Nucleus accumbens (tissue), 56 donors: ENCODE measurements at places on chromosomes 4 and X.

DNA sequence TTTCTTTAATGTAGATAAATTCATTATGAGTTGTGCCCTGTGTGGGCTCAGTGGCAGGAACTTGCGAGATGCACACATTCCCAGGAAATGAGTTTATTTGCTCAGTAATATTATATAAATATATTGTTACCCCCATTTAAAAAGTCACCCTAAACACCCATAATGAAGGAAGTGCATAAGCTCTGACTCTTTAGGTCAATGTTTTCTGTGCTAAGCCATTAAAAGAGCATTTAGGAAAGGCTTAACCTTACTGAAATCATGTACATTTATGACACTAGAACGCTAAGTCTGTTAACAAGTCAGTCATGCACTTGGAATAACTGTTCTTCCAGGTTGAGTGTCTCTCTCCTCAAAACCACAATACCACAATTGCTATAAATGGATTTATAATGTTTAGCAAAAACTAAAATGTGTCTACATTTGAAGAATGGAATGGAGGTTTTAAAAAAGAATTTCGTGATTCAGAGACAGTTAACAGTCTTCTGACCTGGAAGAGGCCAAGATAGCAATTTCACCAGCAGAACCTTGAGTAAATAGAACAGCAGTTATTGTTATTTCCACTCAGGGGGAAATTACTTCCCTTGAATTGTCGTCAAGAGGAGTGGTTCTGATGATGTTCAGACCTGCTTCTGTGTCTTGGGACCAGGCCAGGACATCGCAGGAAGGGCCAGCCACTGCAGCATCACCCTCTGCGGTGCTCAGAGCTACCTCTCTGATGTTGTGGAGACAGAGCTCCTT is 91.1 kb upstream of the VEGFC start:
- no peak for DNase-seq

- no peak for DNase-seq
Observed at GRCh38 chrX:68835468-68835867, 6.6 kb downstream of the EFNB1 start.

GRCh38 chrX:113747274-113747973 is 836.5 kb upstream of the HTR2C start:
- DNase-seq, result no peak

DNA sequence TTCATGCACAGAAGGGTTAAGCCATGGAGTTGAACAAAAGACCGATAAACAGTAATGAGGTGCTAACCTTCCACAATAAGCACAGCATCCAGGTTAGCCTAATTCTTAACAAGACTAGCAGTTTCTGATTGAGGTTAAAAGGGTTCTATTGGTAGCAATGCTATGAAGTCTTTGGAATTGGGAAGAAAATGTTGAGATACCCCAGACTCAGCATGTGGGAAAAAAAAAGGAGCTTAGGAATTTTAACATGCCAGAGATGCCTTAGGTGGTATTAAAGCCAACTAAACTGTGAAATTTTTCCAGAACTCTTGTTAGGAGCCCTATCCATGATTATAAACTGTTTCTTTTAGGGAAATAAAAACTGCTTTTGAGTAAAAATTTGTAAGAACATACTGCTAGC is 391.7 kb downstream of the GABRG1 start:
- DNase-seq, result no peak

- DNase-seq, result no peak
Observed at GRCh38 chr4:180827232-180828009, 1415.8 kb upstream of the TENM3 start.

- no peak for DNase-seq
Observed at GRCh38 chrX:15269618-15270521, at the start of gene ASB9. ASB9 (minus strand) TSS chrX:15270083; CDS start chrX:15269874, 209 bp downstream.

DNA sequence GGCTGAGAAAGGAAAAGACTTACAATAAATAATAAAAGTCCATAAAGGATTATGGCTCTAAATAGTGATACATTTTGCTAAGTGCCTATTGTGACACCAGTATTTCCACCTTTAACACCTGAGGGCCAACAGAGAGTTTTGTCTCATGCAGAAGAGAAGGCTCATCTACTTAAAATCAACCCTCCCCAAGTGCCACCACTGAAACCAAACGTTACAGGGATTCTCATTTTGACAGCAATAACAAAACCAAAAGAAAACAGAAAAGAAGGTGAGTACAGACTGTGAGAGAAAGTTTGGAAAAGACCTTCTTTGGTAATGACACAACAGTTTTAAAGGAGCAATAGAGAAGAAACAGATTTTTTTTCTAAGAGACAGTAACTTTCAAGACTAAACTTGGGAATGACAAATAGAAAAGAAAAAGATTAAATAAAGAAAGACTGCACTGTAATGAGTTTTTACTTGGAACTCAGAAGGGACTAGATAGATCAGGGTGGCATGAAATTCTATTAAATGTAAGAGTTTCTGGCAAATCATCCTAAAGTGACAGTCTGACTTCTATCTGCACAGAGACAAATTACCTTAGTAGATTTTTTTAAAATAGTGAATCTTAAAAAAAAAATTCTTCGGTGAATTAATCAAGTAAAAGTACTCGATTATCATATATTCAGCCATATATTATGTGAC is 109.7 kb downstream of the ZNF827 start:
- DNase-seq, result no peak

- DNase-seq, result no peak
Observed at GRCh38 chr4:168220893-168221292, 97.7 kb downstream of the DDX60 start.

GRCh38 chr4:24514808-24515207 is 69.5 kb downstream of the DHX15 start:
- no peak for DNase-seq

DNA sequence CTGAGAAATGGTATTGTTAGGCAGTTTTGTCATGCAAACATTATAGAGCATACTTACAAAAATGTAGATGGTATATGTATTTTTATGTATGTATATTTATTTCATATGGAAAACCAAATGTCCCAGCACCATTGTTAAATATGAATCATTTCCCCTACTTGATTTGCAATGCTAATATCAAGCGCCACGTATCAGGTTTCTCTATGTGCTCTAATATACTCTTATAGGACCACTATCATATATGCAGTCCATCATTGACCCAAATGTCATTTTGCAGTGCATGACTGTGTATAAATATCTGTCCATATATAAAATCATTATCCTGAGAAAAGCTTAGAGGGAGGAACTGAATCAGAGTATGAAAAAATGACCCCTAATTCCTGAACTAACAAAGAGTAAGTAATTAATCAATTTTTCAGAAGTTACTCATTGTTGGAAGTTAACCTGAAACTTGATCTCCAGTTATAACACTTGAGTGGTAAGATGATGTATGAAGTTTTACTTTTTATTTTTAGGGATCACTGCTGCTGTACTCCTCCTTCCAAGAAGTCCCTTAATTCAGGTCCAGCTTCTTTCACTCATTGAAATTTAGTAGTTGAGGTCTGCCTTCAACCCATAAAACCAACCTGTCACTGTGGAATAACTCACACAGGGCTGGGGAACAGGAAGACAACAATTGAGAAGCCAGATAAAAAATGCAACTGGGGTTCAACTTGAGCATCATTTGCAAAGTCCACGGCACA is 134.8 kb upstream of the LDB2 start:
- no peak for DNase-seq

DNA sequence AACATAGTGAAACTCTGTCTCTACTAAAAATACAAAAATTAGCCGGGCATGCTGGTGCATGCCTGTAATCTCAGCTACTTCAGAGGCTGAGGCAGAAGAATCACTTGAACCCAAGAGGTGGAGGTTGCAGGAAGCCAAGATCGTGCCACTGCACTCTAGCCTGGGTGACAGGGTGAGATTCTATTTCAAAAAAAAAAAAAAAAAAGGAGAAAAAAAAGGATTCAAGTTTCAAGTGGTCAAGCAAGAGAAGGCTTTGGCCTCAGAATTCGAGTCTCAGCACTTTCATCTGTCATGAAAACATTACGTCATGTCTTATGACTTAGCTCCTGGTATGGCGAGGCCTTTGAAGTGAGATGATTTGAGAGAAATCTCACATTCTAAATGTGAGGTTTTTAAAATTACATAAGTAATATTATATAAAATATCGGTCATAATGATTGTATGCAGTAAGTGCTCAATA is 21.2 kb upstream of the DHRSX start:
- no peak for DNase-seq

DNA sequence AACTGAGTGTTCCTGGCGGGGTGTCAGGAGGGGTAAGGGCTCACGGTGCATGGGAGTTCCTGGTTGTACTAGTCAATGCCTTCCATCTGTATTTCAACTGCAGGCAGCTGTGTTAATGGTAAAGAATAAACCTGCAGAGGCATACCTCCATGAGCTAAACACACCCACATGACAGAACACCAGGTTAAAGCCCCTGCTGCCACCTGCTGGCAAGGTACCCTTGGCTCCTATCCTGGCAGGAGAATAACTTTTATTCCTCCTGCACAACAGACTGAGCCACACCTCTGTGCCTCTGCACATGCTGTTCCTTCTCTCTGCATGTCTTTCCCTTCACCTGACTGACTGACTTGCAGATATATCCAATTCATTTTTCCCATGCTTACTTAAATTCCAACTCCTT is 11.1 kb downstream of the ITIH6 start:
- DNase-seq, result no peak

GRCh38 chr4:4948370-4948769 is 70.9 kb downstream of the CYTL1 start:
- DNase-seq, result no peak

GRCh38 chr4:5162909-5163508 is 111.7 kb downstream of the STK32B start:
- DNase-seq, result no peak

GRCh38 chr4:124181039-124181438 is 531.5 kb downstream of the ANKRD50 start:
- DNase-seq, result no peak

DNA sequence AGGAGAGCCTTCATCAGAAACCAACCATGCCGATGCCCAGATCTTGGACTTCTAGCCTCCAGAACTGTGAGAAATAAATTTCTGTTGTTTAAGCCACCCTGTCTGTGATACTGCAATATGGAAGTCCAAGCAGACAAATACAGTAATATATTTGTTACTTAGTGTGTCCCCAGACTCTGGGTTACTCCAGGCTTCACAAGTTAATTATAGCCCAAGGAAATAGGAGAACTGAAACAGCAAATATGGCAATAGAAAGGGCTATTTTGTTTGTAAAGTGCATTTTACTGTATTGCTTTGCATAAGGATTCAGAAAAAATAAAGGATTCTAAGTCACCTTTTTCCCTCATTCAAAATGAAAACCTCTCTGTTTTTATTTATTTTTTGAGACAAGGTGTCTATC is 15.7 kb downstream of the TIGD4 start:
- DNase-seq, result no peak

DNA sequence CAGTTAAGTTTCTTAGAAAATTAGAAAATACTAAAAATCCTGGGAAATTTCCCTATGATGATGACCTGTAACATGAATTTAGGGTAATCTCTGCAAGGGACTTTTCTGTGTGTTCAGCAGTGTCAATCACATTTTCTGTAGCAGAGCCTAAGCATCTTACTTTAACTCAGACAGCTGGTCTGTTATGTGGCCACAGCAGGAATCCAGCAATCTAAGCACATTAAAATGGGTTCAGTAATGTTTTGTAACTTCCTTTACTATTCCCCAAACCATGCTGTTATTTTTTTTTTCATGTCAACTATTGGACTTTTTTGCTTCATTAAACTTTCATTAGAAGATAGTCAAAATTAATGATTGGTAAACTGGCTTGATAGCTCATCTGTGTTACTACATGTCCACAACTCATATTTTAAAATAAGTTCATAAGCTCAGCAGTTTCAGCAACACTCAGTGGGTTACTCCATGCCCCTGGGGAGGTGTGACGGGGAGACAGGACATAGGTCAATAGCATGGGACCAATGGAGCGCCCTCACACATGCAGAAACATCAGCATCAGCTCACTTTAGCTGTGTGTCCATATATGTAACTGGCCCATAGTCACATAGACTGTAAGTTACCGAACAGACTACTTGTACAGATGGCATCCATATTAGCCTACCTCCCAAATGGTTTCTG is 168.0 kb upstream of the PACRGL start:
- DNase-seq, result no peak

DNA sequence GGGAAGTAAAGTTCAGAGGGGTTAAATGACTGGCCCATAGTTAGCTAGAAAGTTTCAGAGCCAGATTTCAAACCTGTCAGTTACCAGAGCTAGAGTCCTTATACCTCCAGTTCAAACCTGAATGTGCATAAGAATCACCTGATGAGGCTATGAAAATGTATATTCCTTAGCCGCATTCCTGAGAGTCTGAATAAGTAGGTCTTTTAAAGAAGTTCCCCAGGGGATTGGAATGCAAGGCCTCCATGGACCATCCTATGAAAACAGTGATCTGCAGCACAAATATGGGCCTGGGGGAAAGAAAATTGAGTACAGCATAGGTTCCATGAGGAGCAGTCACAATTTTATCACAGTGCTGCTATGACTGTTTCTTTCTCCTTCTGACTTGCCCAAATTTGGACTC is 263.9 kb upstream of the CXorf66 start:
- no peak for DNase-seq

DNA sequence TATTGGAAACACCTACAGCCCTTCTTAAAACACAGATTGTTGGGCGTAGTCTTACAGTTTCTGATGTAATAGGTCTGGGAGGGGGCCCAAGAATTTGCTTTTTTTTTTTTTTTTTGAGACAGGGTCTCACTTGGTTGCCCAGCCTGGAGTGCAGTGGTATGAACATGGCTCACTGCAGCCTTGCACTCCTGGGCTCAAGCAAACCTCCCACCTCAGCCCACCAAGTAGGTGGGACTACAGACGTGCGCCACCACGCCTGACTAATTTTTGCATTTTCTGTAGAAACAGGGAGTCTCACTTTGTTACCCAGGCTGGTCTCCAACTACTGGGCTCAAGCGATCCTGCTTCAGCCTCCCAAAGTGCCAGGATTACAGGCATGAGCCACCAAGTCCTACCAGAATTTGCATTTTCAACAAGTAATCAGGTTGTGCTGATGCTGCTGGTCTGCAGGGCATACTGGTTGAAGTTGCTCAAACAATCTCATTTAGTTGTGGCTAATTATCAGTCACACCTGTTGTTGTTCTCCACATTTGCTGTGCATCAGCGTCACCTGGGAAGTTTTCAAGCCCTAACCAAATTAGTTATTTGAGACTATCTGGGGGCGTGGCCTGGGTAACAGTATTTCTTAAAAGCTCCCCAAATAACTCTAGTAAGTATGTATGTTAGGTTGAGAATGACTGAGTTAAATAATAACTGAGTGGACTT is 14.0 kb downstream of the TMEM154 start:
- no peak for DNase-seq

- no peak for DNase-seq
Observed at GRCh38 chr4:110518889-110519490, 43.0 kb downstream of the ENPEP start.

GRCh38 chr4:148961526-148961925 is 519.3 kb upstream of the NR3C2 start:
- no peak for DNase-seq

- no peak for DNase-seq
Observed at GRCh38 chr4:8319731-8320385, 50.3 kb downstream of the HTRA3 start.

DNA sequence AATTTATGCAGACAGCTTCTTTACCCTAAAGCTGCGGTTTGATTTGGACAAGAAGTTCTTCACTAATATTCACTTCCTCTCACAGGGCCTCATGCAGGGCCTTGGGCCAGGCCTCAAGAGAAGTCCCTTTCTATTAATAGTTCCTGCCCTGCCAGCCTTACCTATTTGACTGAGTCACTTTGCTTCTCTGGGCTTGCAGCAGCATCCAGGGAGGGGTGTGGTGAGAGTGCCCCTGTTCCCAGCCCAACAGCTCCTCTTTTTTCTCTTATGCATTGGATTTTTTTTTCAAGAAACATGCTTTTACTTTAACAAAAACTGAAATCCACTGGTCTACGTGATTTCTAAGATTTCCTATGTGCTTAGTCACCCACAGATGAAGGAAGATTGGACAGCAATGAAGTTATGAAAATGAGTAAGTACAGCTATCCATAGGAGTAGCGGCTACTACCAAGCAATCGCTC is 26.7 kb downstream of the FAM156B start:
- no peak for DNase-seq
